ENCODE measurements at places on chromosomes 3 and 15.

DNA sequence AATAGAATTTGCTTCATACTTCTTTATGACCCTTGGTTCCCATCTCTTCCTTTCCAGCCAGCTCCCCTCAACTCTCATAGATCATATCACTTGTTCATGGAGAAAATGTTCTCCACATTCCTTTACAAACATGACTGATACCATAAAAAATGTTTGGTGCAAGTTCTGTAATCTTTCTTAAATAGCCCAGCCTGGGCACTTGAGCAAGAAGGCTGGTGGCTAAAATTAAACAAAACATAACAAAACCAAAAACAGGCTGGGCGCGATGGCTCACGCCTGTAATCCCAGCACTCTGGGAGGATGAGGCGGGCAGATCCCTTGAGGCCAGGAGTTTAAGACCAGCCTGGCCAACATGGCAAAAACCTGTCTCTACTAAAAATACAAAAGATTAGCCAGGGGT lies 8.9 kb upstream of the POLR2M start:
- no peaks in the 10 kb centered on the region for H3K4me1 ChIP-seq
- DNase-seq: no peak
- H3K27me3 ChIP-seq: no peaks in the 10 kb centered on the region
- H3K36me3 ChIP-seq: no peaks in the 10 kb centered on the region

- no peak overlapping the region for H3K27ac ChIP-seq
- 0 out of 2 replicates have a peak, but pooled peaks cover 5% of the 10 kb centered on the region for H3K4me1 ChIP-seq
- H3K27me3 ChIP-seq: no peaks in the 10 kb centered on the region
- H3K36me3 ChIP-seq: no peaks in the 10 kb centered on the region
Observed at GRCh38 chr15:39843565-39843964, 60.9 kb upstream of the FSIP1 start.

DNA sequence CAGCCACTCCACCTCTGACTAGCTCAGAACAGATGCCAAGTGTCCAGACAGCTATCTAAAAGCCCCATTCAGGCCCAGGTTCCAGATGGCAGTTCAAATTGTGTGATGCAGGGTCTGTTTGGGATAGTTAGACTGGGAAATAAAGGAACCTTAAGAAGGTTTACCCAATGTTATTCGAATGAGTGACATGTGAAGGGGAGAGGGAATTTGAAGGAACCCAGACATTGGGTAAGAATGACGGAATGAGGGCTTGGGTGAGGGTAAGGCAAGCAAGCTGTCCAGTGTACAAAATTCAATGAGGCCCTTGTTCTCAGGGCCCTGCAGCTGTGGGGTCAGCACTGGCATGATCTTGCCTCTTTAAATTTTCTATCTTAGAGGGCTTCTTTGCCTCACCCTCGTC lies 34.1 kb downstream of the ATP13A5 start:
- H3K36me3 ChIP-seq: no peaks in the 10 kb centered on the region
- no peaks in the 10 kb centered on the region for H3K4me1 ChIP-seq
- no peak overlapping the region for H3K27ac ChIP-seq
- DNase-seq: no peak

DNA sequence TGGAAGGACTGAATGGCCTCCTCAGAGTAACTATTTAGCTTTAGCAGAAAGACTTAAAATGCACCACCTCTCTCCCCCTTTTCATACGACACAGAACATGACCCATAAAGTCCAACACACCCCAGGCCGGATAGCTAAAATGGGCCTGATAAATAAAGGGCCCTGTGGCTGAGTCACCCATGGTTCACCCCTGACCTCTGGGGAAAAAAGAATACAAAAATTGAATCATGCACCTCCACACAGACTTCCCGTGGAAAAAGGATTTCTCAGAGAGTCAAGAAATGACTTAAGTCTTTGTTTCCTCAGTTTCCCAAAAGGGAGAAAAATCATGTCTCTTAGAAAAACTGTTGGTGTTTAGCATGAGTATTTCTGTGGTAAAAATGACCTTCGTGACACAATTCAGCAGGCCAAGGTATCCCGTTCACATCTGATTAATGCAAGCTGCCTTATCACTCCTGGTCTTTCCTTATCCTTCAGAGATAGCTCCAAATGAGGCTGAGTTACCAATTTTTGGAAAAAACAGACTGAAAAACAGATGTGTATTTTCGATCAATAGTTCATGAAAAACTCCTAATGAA lies 34.0 kb upstream of the ARHGEF3 start:
- no peaks in the 10 kb centered on the region for H3K36me3 ChIP-seq
- no peaks in the 10 kb centered on the region for H3K27me3 ChIP-seq
- H3K27ac ChIP-seq: no peak overlapping the region
- H3K4me3 ChIP-seq: no peak overlapping the region
- H3K4me1 ChIP-seq: peaks cover 12% of the 10 kb centered on the region
- DNase-seq: no peak

GRCh38 chr15:63146684-63147083 lies 10.6 kb downstream of the RPS27L start:
- DNase-seq: no peak
- no peak overlapping the region for H3K27ac ChIP-seq
- H3K36me3 ChIP-seq: peaks cover 44% of the 10 kb centered on the region

GRCh38 chr3:184743248-184743647 lies 31.4 kb upstream of the MAGEF1 start:
- no peak overlapping the region for H3K27ac ChIP-seq
- DNase-seq: no peak
- no peaks in the 10 kb centered on the region for H3K36me3 ChIP-seq
- no peaks in the 10 kb centered on the region for H3K27me3 ChIP-seq

GRCh38 chr15:65945616-65946015 lies 76.3 kb downstream of the RAB11A start:
- no peaks in the 10 kb centered on the region for H3K36me3 ChIP-seq
- no peaks in the 10 kb centered on the region for H3K4me1 ChIP-seq
- H3K27ac ChIP-seq: no peak overlapping the region
- peaks cover 4% of the 10 kb centered on the region for H3K27me3 ChIP-seq
- H3K4me3 ChIP-seq: no peak overlapping the region

GRCh38 chr3:128794770-128795649 lies 69.0 kb downstream of the RAB7A start:
- no peak overlapping the region for H3K4me3 ChIP-seq
- DNase-seq: peak; percentile 61
- H3K36me3 ChIP-seq: peaks cover 41% of the 10 kb centered on the region
- H3K27me3 ChIP-seq: no peaks in the 10 kb centered on the region
- no peak overlapping the region for H3K27ac ChIP-seq

- peaks cover 67% of the 10 kb centered on the region for H3K27me3 ChIP-seq
- no peak overlapping the region for H3K4me3 ChIP-seq
- no peak for DNase-seq
- H3K27ac ChIP-seq: no peak overlapping the region
Observed at GRCh38 chr3:185149591-185149990, 3.3 kb downstream of the C3orf70 start.

DNA sequence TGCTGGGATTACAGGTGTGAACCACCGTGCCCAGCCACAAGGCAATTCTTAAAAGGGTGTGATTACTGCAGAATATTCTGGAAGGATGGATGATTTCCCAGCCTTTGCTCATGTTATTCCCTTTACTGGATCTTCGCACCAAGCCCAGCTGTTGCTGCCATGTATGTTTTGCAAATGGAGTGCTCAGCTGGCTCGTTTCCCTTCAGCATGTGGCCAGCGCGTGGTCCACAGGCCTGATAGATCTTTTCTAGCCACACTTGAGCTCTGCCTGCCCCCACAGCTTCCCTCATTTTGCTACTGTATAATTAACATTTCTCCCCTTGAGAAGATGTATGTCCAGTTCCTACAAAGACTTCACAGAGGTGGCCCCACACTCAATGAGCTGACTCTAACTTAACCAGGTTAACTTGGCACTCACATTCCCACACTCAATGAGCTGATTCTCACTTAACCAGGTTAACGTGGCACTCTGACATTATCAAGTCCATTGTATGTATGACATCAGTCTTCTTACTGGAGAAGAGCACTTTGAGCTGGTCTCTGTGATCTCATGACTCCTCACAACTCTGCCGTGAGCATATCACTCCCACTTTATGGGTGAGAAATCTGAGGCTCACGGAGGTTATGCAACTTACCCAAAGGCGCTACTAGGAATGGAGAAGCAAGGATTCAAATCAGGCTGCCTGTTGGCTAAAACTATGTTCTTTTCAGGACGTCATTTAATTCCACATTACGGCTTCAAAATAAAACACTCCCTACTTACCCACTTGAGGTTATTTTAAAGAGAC lies 49.2 kb downstream of the TM4SF4 start:
- H3K27ac ChIP-seq: no peak overlapping the region
- DNase-seq: no peak
- H3K27me3 ChIP-seq: no peaks in the 10 kb centered on the region
- peaks cover 63% of the 10 kb centered on the region for H3K36me3 ChIP-seq

GRCh38 chr15:66919421-66919820 lies 146.0 kb upstream of the SMAD3 start:
- H3K27me3 ChIP-seq: no peaks in the 10 kb centered on the region
- DNase-seq: no peak
- no peaks in the 10 kb centered on the region for H3K36me3 ChIP-seq

DNA sequence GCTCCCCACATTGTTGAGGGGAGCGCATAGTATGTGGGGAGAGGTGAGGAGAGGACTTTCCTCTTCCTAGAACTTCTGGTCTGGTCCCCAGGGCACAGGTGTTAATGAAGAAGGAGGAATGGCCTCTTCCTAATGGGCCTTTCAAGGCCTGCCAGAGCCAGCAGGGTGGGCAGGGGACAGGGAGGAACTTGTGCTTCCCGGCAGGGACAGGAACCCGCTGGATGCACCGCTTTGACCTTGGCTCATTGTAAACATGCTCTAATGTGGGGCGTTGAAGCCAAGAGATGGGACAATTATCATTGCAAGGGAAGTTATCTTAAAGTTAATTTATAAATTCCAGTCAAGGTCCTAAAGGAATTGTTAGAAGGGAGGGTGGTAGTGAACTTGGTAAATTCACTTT lies 21.0 kb upstream of the CHRNB4 start:
- no peak for DNase-seq
- peaks cover 3% of the 10 kb centered on the region for H3K4me1 ChIP-seq
- H3K27ac ChIP-seq: no peak overlapping the region
- H3K4me3 ChIP-seq: no peak overlapping the region
- H3K36me3 ChIP-seq: no peaks in the 10 kb centered on the region

- H3K4me1 ChIP-seq: peaks cover 16% of the 10 kb centered on the region
- no peak for DNase-seq
- H3K4me3 ChIP-seq: no peak overlapping the region
- H3K36me3 ChIP-seq: no peaks in the 10 kb centered on the region
- H3K27me3 ChIP-seq: no peaks in the 10 kb centered on the region
Observed at GRCh38 chr3:177673112-177673914, 476.0 kb upstream of the TBL1XR1 start.

DNA sequence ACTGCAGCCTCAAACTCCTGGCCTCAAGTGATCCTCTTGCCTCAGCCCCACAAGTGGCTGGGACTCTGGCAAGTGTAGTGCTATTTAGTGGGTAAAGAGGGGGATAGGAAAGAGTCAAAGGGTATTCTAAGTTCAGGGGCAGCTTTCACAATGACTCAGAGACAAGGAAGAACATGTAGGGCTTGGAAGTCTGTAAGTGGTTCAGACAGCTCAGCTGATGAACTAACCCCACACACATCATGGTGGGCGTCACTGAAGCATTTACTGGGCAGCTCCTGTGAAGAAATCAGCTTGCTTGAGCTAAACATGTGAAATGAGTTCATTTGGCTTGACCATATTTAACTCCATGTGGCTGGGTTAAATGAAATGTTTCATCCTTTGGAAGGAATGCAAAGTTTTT lies 34.6 kb upstream of the THSD4 start:
- peaks cover 26% of the 10 kb centered on the region for H3K4me1 ChIP-seq
- no peak overlapping the region for H3K27ac ChIP-seq
- no peak for DNase-seq

DNA sequence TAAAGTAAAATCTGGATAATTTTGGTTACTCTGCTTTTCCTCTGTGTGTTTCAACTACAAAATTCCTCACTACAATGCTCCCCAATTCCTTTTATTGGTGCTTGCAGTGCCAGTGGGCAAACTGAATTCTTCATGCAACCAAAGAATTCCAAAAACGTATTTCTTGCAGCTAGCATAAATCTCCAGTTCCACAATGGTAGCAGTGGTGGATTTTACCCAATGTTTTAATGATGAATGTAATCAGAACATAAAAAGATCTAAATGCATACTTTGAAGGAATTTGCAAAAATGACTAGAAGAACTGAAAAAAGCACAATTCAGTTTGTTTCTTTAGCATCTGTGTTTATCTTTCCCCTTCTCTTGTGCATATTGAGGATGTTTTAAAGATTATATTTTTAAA lies 359.6 kb upstream of the TPRG1 start:
- H3K4me1 ChIP-seq: peaks cover 20% of the 10 kb centered on the region
- no peak for DNase-seq
- H3K4me3 ChIP-seq: no peak overlapping the region
- H3K27me3 ChIP-seq: no peaks in the 10 kb centered on the region
- peak overlapping the region; percentile 42 for H3K27ac ChIP-seq
- no peaks in the 10 kb centered on the region for H3K36me3 ChIP-seq

DNA sequence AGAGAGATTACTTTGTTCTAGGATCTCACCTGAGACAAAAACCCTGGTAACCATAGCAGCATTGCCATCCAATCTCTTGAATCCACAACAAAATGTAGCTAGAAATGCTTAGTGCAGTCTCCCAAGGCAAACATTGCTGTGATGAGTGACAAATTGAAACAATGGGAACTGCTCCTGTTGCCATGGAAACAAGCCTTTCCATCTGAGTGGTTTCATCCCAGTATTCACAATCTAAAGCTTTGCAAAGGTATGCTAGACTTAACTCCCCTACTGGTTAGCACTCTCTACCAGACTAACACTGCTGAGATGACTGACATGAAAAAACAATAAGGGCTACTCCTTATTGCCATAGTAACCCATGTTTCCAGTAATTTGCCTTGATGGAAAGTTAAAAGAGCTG lies 172.6 kb upstream of the CNTN3 start:
- no peak overlapping the region for H3K27ac ChIP-seq
- no peak for DNase-seq
- no peaks in the 10 kb centered on the region for H3K27me3 ChIP-seq

- no peak overlapping the region for H3K4me3 ChIP-seq
- H3K27ac ChIP-seq: no peak overlapping the region
- no peaks in the 10 kb centered on the region for H3K36me3 ChIP-seq
- H3K4me1 ChIP-seq: no peaks in the 10 kb centered on the region
- DNase-seq: no peak
Observed at GRCh38 chr15:62280625-62281024, 115.5 kb upstream of the C2CD4B start.

DNA sequence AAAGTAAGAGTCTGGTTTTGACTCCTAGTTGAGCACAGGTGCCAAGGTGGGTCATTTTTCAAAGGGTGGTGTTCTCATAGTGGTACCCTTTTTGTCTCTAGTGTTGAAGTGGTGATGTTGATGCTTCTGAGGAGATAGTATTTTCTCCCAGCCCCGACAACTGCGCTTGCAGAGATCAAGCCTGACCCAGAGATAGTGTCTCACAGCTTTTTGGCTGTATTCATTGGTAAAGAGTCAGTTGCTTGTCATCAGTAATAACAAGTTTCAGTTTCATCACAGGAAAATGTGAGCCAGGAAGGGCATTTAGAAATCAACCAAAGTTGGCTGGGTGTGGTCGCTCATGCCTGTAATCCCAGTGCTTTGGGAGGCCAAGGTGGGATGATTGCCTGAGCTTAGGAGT lies 139.3 kb downstream of the NFKBIZ start:
- peaks cover 6% of the 10 kb centered on the region for H3K4me1 ChIP-seq
- no peak for DNase-seq
- no peaks in the 10 kb centered on the region for H3K27me3 ChIP-seq
- H3K36me3 ChIP-seq: no peaks in the 10 kb centered on the region
